ENCODE measurements at places on chromosomes 7 and 10.

- no peak for DNase-seq
These were observed 72.5 kb upstream of the FZD1 start for GRCh38 chr7:91191771-91192170.

- no peak for DNase-seq
These were observed 144.8 kb downstream of the CALN1 start for GRCh38 chr7:72267291-72267800.

GRCh38 chr10:36183726-36184125, 541.6 kb upstream of the FZD8 start:
- peak; percentile 11 for DNase-seq

GRCh38 chr7:26233902-26234511, 32.5 kb downstream of the CBX3 start:
- no peak for DNase-seq

- no peak for DNase-seq
These were observed 7.2 kb upstream of the GRID1 start for GRCh38 chr10:86373828-86374227.

GRCh38 chr7:65892835-65893234, 20.0 kb downstream of the VKORC1L1 start:
- DNase-seq, result no peak

DNA sequence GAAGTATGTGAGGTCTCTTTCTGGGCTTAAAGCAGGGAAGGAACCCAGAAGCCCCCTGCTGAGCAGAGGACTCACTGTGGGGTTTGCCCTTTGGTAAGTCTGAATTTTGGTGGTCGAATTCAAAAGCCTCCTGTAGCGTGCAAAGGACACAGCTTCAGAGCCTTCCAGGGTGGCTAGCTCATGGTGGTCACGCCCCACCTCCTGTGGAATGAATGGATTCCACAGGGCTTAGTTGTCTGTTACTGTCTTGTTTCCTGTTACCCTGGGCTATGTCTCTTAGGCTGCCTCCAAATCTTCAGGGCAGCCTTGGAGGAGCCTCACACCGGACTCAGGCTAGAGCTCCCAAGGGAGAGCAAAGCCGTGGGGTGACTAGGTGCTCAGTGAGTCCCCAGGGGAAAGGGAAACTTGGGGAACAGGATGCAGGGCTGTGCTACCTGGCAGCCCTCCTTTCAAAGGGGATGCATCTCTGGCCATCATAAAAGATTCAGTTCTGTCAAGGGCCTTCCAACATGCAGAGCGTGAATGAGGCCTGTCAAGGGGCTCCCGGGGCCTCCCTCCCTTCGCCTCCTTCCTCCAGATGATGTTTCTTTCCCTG, 211.7 kb downstream of the CCSER2 start:
- peak; percentile 40 for DNase-seq

DNA sequence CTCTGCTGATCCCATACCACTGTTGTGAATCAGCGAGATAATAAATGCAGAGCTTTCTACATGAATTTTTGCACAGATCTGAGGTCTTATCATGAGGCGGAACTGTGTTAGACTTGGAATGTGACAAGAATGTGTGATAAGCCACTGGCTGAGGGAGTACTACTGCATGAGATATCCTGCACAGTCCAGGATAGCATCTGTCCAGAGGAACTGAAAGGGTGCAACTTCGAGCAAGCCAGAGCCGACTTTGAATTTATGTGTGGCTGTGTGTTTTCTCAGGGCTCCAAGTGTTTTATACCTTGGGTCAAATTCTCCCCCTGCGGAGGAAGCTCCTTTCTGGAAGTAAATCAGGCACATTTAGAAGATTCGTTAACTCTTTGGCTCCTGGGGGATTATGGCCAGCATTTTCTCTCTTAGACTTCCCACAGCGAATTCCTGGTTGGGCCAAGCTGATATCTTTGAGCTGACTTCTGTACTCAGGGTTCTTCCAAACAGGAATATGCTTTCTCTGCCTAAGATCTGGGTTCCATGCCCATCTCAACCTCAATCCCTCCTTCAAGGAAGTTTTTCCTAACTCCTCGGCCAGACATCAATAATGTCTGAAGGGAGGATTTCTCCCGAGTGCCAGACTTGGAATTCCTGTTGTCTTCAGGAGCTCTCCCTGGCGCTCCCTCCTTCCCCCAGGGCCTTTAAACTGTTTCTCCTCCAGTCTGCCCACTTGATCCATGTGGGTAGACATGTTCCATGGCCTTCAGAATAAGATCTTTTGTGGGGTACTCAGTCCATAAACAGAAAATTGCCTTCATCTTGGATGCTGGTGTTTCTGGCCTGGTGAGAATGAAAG, 2.5 kb upstream of the MEST start:
- peak; percentile 43 for DNase-seq

Measured in fibroblast of lung (primary cell).